ENCODE measurements at places on chromosomes 7 and 10.
A peak's percentile ranks its signal among the peaks of the same experiment; 100 is the strongest.

DNA sequence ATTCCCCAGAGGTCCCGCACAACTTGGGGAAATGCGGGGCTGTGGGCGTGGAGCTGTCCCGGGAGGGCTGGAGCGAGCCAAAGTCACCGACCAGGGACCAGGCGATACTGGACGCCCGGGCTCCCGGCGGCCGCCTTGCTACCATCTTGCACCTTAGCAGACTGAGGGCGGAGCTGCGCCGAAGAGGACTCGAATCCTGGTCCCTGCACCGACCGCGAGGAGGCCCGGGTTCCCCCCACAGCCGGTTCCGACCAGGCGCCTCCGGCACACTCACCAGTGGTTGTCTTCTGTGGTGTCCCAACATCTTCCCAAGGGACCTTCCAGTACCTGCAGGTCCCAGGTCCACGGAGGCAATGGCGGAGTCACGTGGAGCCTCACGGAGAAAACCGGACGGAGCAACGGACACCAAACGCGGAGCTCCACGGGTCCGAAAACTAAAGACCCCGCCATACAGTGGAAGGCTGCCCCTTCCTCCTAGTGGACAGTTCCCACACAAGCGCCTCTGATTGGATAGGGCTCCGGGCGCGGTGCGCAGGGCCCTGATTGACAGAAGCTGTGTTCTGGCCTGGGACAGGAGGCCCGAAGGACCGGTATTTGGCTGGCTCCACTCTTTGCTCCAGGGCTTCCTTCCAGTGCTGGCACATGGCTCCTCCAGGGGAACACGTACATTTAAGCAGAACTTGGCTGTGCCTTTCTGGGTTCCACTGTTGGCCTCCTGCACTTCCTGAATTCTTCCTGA lies 124.6 kb upstream of the ZNF479 start:
- no peaks in the 10 kb centered on the region for H3K4me1 ChIP-seq
- H3K4me3 ChIP-seq, result no peak overlapping the region
- no peaks in the 10 kb centered on the region for H3K27me3 ChIP-seq
- no peaks in the 10 kb centered on the region for H3K36me3 ChIP-seq

DNA sequence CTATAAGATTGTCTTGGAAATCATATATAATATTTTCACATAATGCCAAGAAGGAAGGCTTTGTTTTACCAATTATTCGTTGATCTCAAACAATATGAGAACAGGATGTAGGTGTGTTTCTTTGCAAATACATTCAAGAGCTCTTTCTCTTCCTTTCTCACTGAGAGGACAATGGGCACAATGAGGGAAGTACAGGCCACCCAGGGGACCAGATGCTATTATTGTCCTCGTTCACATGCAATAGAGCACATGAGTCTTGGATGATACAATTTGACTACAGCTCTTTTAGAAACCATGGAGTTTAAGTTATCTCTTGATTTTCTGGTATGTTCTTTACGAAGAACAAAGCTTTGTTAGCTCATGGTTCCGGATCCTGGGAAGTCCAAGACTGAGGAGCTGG lies 323.7 kb upstream of the KLF6 start:
- no peaks in the 10 kb centered on the region for H3K36me3 ChIP-seq
- no peak for DNase-seq
- H3K27me3 ChIP-seq, result no peaks in the 10 kb centered on the region
- H3K4me1 ChIP-seq, result no peaks in the 10 kb centered on the region
- H3K4me3 ChIP-seq, result no peak overlapping the region

GRCh38 chr7:12091231-12091630 lies 119.9 kb upstream of the TMEM106B start:
- H3K4me1 ChIP-seq, result peaks cover 8% of the 10 kb centered on the region
- no peak overlapping the region for H3K27ac ChIP-seq
- H3K4me3 ChIP-seq, result no peak overlapping the region
- H3K36me3 ChIP-seq, result no peaks in the 10 kb centered on the region

- H3K4me3 ChIP-seq, result no peak overlapping the region
- peaks cover 35% of the 10 kb centered on the region for H3K27me3 ChIP-seq
- H3K4me1 ChIP-seq, result peaks cover 20% of the 10 kb centered on the region
- no peaks in the 10 kb centered on the region for H3K36me3 ChIP-seq
- H3K27ac ChIP-seq, result no peak overlapping the region
Observed at GRCh38 chr10:86347856-86348255, 18.7 kb downstream of the GRID1 start.

DNA sequence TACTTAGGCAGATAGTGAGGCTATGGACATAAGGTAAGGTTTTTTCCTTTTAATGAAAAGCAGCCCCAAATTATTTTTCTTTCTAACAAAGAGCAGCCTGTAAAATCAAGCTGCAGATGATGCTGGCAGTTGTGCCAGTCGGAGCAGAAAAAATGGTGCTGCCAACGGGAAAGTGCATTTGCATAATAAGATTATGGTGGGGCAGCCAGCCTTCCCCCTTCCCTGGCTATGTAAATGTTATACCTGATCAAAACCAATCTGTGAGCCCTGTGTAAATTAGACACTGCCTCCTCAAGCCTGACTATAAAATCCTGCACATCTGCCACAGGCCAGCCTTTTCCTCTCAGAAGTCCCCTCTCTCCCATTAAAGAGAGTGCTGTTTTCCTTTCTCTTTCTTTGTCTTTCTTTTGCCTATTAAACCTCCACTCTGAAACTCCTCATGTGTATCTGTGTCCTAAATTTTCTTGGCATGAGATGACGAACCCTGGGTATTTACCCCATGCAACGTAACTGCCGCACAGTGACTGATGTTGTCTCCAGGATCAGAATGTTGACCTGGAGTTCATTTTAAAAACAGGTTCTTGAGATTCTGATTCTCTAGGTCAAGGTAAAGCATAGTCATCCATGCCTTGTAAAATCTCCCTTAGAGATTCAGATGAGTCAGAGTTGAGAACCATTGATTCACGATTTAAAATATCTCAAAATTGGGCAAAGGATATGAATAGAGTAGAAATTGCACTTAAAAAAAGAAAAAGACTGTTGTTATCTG lies 167.3 kb upstream of the C1GALT1 start:
- DNase-seq, result no peak
- no peaks in the 10 kb centered on the region for H3K36me3 ChIP-seq
- H3K27me3 ChIP-seq, result peaks cover 31% of the 10 kb centered on the region
- no peak overlapping the region for H3K4me3 ChIP-seq

DNA sequence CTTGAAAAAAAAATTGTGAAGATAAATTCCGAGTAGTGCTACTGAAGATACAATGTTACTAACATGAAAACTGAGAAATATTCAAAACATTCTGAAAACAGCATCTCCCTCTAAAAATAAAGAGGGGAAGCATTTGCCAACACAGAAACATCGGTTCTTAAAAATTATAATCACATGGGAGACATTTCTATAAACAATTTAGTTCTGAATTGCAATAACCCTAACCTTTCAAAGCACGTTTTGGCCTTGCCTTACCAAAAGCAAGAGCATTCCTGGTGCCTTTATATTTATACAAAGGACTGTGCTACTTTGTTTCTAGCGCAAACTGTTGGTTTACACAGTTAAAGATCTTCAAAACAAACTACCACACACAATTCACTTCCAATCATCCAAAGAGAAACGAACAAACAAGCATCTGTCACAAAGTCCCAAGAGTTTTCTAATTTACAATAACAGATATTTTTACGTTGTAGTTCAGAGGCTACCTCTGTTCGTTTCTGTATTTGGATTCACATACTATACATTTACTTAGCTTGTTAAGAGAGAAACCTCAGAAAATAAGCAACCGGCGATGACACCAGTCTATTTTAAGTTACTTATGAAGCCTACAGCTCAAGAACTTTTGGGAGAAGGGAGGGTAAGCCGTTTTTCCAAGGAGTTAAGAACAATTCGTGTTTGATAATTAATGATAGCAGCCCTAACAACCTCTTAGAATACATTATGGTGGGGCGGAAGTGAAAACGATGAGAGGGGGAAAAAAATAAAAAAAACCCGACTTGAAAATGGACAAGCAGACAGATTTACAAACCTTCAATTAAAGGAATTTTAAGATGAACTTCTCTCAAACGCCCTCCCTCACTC lies 1.3 kb downstream of the ABI1 start:
- no peak for DNase-seq
- peaks cover 21% of the 10 kb centered on the region for H3K36me3 ChIP-seq
- peak overlapping the region; percentile 95 for H3K4me3 ChIP-seq
- H3K27me3 ChIP-seq, result no peaks in the 10 kb centered on the region
